ENCODE measurements at places on chromosomes 16 and 17.

DNA sequence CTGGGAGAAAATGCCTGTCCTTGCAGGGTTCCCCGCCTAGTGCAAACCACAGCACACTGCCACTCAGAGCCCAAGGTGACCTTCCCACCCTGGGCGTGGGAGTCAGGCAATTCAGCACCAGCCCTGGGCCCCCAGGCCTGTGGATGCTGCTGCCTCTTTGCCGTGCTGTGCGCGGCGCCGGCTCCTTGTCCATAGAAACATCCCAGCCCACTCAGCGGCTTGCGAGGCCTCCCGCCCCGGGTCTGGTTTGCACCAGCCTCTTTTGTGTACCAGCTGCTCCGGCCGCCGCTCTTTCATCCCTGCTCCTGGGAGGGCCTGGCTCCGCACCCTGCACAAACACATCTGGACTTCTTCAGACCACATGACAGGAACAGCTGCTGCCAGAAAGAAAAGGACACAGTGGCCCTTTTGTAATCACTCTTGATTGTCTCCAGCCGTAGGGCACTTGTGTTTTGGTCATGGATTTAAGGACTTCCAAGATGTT, 75.4 kb upstream of the SDK2 start:
- DNase-seq = no peak

DNA sequence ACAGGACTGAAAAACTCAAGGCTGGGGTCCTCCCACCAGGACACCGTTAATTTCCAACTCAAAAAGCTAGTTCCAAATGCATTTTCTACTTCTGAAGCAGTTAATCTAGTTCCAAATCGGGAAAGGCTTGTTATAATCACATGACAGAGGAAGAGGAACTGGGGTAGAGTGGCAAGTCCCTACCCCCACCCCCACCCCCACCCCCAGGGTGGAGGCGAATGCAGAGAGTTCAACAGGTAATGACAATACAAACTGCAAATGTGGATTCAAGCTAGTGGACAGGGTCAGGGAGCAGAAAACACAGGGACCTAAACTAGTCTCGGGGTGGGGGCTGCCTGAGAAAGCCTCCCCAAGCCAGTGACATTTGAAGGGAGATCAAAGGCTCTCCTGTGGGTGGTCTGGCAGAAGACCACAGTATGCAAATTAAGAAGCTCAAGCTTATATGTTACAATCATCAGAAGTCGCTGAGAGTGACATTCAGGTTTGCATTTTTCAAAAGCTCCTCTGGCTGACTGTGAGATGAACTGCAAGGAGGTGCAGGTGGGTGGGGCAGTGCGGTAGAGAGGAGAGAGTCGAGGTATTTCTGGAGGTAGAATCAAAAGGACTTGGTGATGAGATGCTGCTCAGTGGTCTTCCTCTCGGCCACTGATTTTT, 56.4 kb upstream of the SLC25A19 start:
- DNase-seq = no peak

- DNase-seq = no peak
Observed at GRCh38 chr16:68046106-68046505, 23.0 kb downstream of the DUS2 start.

- DNase-seq = no peak
Observed at GRCh38 chr17:82925336-82925735, 85.5 kb upstream of the ZNF750 start.

DNA sequence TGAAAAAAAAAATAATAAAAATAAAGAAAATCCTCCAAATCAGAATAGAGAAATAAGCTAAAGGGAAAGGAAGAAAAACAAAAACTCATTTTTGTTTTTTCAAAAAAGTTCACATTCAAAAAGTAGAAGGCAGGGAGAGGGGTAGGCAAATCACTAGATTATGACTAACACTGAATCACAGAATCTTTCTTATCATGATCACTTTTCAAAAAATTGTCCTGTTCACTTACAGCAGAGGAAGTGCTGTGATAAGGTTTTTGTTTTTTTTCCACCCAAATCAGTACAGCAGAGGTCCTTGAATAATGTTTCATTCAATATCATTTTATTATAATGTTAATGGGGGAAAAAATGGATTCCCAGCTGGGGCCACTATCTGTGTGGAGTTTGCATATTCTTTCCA, 106.4 kb downstream of the CA4 start:
- DNase-seq = no peak

Data from natural killer cell treated with Interleukin-12 subunit alpha and Interleukin-12 subunit beta and Interleukin-15 and Interleukin-18, amount 100 ng/mL, for 72 hours (primary cell).